Breast epithelium (tissue), 4 donors: ENCODE measurements at places on chromosomes 6 and 20. TPM values are rescaled to one million over a fixed set of nuclear protein-coding genes. Genes with fewer than 3 reads are reported as not detected.

The SLC26A8 gene
- total RNA-seq: 0.48 TPM

The SLC22A2 gene
- total RNA-seq: not detected

The BMP7 gene
- 1.8 TPM for total RNA-seq

The RBM38 gene
- total RNA-seq: 13.5 TPM

The KHDC1L gene
- total RNA-seq: not detected

The PAX1 gene
- not detected for total RNA-seq

The HLA-DPA1 gene
- 51.8 TPM for total RNA-seq

The OPN5 gene
- total RNA-seq: not detected

The RIPOR2 gene
- total RNA-seq: 70.5 TPM

The TPBG gene
- total RNA-seq: 20.8 TPM

The FILIP1 gene
- total RNA-seq: 4.3 TPM

The SEL1L2 gene
- not detected for total RNA-seq

The RNF144B gene
- 24.8 TPM for total RNA-seq

The MRPL14 gene
- total RNA-seq: 24.6 TPM

The MRS2 gene
- total RNA-seq: 34.0 TPM

The BYSL gene
- total RNA-seq: 7.7 TPM

The EEF1E1 gene
- 18.9 TPM for total RNA-seq

The MYO6 gene
- 143 TPM for total RNA-seq

The NFYA gene
- 33.4 TPM for total RNA-seq

The GSTA3 gene
- total RNA-seq: not detected

The ENPP1 gene
- 51.2 TPM for total RNA-seq

The SERINC1 gene
- total RNA-seq: 242 TPM

The ALDH8A1 gene
- 0.66 TPM for total RNA-seq

The PPIL6 gene
- total RNA-seq: 2.9 TPM

The TRIM31 gene
- total RNA-seq: 3.3 TPM

The TNFAIP3 gene
- 25.9 TPM for total RNA-seq

The NDUFAF5 gene
- total RNA-seq: 17.0 TPM

The SIGLEC1 gene
- 32.0 TPM for total RNA-seq

The RAMACL gene
- total RNA-seq: 2.5 TPM

The ANKRD6 gene
- total RNA-seq: 18.0 TPM

The C20orf96 gene
- 9.2 TPM for total RNA-seq

The DPPA5 gene
- total RNA-seq: not detected

The TMEM74B gene
- total RNA-seq: 0.73 TPM

The OR2J3 gene
- not detected for total RNA-seq

The NR2E1 gene
- not detected for total RNA-seq

The CCN6 gene
- total RNA-seq: not detected

The LHFPL5 gene
- not detected for total RNA-seq

The SPATS1 gene
- not detected for total RNA-seq

The CLPSL2 gene
- not detected for total RNA-seq

The ATP6V1G2 gene
- total RNA-seq: 1.8 TPM

The B3GALT4 gene
- 11.1 TPM for total RNA-seq

The FIG4 gene
- total RNA-seq: 29.6 TPM

The RIMS1 gene
- 4.0 TPM for total RNA-seq

The GRIK2 gene
- total RNA-seq: 1.1 TPM

The PI3 gene
- 5.9 TPM for total RNA-seq

The MEI4 gene
- total RNA-seq: not detected

The TPX2 gene
- total RNA-seq: 3.8 TPM

The HSPA12B gene
- 7.0 TPM for total RNA-seq

The CTAGE9 gene
- 0.16 TPM for total RNA-seq

The TFAP2C gene
- total RNA-seq: 24.9 TPM

The CALHM5 gene
- 0.73 TPM for total RNA-seq
